ENCODE measurements at places on chromosomes 11 and 22.
A peak's percentile ranks its signal among the peaks of the same experiment; 100 is the strongest.

- no peak for DNase-seq
Observed at GRCh38 chr11:86365546-86365945, 9.1 kb upstream of the CCDC81 start.

GRCh38 chr22:11042116-11042515 is 4485.9 kb upstream of the OR11H1 start:
- no peak for DNase-seq

GRCh38 chr11:26227301-26227746 is 104.6 kb upstream of the ANO3 start:
- DNase-seq = no peak

DNA sequence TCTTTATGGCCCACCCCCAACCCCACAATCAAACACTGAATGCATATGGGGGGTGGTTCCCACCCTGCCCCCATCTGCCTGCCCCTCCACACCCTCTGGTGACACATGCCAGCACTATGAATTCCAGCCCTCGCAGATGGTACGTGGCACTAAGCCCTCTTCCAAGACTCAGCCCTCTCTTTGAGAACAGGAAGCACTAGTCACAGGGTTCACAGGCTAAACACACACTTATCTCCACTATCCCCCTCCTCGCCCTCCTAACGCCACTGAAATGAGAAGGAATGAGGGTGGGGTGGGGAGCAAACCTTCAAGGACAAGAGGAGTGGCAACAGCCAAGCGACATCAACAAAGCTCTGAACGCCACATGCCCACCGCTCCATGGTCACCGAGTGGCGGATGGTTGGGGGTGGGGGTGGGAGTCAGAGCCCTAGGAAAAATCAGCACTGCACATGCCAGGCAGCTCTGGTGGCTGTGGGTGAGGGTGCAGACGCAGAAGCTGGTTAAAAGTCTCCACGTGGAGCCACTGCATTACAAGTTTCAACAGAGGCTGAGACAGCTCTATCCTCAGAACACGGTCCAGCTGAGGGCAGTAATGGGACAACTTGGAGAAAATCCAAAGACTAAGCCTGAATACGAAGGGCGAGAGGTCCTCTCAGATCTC is 33.6 kb downstream of the TMEM184B start:
- no peak for DNase-seq

- DNase-seq = no peak
Observed at GRCh38 chr11:57324154-57324885, 432 bp downstream of the TNKS1BP1 start.

GRCh38 chr11:122226810-122227379 is 110.9 kb upstream of the BLID start:
- no peak for DNase-seq

- DNase-seq = no peak
Observed at GRCh38 chr22:11629661-11630385, 3898.2 kb upstream of the OR11H1 start.

DNA sequence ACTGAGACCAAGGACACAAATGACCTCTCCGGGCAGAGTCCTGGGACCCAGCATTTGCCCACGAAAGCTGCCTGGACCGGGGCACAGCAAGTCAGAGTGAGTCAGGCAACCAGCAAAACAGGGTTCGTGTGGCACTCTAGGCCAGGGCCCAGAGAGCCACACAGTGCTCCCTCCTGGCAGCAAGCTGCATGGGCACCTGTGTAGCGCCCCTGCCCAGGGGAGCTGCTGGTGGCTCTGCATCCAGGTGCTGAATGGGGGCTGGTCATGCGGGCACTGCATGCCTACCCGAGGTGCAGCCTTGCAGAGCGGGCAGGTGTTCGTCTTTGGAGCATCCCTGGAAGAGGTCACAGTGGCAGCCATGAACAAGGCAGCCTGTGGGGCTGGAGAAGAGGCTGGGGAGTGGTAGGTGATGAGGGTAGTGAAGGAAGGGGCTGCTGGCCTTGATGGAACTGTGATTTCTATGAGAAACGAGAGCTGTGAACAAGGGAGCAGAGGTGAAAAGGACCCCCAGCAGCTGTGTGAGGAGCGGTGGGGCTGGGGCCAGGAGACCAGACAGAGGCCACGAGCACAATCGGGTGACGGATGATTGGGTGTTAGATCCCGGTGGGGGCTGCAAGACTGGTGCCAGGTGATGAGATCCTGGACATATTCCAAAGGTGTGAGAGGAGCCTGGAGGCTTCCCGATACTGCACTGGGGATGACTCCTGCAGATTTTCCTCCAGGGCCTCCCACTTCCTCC is 63.3 kb downstream of the DGCR2 start:
- no peak for DNase-seq

GRCh38 chr22:50436015-50436830 is 38.6 kb downstream of the SBF1 start:
- no peak for DNase-seq

DNA sequence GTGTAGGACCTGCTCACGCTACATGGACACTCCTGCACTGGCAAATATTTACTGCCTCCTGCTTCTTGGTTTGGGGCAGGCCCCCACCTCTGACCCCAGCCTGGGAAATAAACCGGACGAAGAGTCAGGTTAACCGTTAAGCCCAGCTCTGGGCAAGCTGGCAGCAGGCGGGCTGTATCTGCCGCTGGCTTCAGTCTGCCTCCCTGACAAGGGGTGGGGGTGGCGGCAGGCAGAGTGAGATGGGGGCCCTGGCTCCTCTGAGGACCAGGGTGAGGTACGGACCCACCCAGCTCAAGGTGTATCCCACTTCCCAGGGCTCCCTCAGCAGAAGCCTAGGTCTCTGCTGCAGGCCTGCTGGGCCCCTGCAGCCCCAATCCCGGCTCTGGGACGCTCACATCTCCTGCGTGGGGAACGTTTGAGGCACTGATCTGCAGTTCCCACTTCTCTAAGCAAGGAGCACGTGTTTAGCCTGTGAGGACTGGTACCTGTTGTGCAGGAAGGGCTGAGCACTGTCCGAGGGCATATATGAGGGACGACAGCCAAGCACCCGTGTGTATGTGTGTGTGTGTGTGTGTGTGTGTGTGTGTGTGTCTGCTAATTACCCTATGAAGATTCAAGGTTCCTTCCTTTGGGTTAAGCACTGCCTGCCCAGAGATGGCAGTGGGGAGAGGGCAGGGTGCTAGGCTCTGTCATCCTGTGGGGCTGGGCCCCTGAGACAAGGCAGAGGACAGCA is 1.1 kb upstream of the LRRC75B start:
- DNase-seq = no peak

GRCh38 chr11:78801161-78801884 is 226.7 kb upstream of the NARS2 start:
- no peak for DNase-seq

DNA sequence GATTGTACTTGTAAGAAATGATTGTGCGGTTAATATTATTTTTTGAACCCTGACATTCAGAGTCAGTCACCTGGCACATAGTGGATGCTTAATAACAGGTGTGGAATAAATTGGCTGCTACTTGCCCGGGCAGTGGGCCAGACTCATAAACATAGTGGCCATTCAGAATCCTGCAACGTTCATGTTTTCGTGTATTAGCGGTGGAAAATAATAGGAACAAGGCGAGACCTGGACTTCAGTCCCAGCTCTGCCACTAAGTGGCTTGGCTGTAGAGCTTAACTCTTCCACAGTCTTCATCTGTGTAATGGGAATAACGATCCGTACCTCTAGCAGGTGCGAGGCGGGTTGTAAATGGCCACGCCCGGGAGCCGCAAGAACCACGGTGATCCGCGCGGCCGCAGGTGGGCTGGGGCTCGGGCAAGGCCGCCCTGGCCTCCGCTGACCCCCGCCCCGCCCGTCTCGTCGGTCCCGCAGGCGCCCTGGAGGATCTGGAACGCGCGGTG is 761 bp upstream of the TMEM25 start:
- peak; percentile 34 for DNase-seq

DNA sequence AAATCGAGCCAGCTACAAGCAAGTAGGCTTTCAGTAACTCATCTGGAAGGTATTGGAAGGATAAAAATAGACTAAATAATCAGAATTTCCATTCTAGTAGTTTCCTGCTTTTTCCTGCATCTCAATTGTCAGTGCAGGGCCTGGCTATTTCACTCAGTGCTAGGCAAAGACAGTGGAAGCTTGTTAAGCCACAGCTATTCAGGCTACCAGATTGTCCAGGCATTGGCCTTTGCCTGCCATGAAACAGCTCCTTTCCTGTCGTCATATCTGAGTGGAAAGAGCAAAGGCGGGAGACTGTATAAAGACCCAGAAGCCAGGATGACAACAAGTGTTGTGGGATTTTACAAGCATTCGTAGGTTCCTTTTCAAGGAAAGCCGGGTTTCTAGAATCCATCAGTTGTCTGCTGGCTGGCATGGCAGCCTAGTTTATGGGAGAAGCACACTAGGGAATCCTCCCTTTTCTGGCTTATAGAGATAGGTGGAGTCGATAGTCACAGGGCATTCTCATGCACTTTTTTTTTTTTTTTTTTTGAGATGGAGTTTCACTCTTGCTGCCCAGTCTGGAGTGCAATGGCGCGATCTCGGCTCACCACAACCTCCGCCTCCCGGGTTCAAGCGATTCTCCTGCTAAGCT is 2.0 kb upstream of the TNRC6B start:
- no peak for DNase-seq

- no peak for DNase-seq
Observed at GRCh38 chr11:116701297-116701801, 71.4 kb downstream of the BUD13 start.

DNA sequence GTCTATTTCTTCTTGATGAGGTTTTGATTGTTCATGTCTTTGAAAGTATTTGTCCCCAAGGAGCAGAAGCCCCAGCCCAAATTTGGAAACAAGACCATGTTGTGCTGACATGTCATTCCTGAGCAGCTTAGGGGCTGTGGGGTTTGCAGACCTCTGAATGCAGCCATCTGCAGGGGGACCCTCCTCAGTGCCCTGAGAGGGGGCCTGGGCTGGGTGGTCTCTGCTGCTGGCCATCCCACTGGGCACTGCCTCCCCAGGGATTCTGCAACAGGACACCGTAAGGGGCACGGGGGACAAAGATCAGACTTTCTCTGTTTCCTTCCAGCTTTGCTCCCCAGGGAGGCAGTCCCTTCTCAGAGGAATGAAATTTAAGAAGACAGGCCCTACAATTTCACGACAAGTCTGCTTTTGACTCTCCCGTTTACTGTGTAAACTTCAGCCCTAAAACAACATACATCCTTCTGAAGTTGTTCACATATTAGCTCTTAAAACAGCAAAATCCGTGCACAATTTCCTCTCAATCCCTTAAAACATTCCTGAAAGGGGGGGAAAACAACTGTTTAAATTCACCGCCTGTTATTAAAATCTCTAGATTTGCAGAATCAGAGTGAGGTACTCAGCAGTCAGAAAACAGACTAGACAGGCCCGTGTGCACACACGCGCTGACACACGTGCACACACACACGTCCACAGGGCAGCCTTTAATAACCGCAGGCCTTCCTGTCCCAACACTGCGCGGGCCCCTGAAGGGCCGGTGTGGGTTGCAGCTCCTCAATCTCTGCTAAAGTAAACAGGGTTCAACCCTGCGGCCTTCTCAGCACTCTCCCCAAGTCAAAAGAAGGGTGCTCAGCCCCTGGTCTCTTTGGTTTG is 109.8 kb downstream of the KCNQ1 start:
- DNase-seq = no peak

GRCh38 chr22:38766076-38766777 is 10.4 kb upstream of the SUN2 start:
- peak; percentile 57 for DNase-seq

- no peak for DNase-seq
Observed at GRCh38 chr11:73237471-73238290, 19.6 kb downstream of the P2RY2 start.
